ENCODE measurements at places on chromosomes 4 and X. TPM values are rescaled to one million over a fixed set of nuclear protein-coding genes. Genes with fewer than 3 reads are reported as not detected.

DNA sequence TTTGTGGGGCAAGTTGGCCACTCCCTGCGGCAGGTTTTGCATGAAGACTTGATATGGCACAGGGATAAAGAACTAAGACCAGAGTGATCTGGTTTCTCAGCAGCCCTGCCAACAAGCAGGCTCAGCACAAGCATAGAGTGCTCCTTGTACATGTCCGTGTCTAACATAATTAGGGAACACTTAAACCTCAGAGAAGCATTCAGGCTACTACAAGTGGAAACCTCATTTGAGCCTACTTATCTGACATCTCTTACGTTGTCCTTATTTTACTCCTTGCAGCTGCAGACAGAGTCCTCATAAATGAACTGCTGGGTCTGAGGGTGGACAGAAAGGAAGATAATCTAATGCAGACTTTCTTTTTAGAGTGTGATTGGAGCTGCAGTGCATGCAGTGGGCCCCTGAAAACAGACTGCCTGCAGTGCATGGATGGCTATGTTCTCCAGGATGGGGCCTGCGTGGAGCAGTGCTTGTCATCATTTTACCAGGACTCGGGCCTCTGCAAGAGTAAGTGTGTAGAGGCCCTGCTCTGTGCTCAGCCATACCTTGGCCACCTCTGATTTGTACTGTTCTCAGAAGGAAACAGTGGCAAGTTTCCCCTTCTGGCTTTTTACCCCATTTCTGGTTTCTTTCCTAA is 179.1 kb upstream of the ANXA3 start:
- no peak for DNase-seq

- no peak for DNase-seq
Measured at GRCh38 chrX:97763981-97764380, 880.3 kb downstream of the RPA4 start.

GRCh38 chr4:100547541-100548199 is 29.8 kb upstream of the EMCN start:
- DNase-seq = no peak

The DUX4 gene
- not detected for total RNA-seq

DNA sequence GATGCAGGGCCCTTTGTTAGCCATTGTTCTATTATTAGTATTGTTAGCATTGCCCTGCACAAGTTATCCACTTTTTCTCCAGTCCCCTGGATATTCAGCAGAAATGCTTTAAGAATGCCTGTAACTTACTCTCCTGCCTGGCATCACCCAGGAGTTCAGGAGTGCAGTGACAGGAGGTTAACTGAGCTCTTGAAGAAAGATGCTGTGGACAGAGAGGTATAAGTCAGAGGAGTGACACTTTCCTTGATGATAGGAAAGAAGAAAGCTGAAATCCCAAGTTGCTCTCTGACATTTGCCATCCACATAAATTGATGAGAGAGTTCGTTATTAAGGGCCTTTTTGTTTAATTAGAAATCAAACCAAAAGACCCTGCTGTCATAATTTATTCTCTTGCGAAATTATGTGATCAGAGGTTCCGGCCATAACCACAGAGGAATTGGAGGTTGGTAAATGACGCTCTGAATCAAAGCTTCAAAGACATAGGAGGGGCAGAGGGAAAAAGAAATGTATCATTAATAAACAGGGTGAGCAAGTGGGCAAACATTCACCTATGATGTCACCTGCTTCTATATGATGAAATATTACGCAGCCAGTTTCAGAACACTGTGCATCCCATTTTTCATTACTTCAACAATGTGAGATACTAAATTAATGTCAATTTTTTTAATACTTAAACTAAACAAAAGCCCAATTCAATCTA is 230.2 kb upstream of the JADE1 start:
- DNase-seq = no peak

DNA sequence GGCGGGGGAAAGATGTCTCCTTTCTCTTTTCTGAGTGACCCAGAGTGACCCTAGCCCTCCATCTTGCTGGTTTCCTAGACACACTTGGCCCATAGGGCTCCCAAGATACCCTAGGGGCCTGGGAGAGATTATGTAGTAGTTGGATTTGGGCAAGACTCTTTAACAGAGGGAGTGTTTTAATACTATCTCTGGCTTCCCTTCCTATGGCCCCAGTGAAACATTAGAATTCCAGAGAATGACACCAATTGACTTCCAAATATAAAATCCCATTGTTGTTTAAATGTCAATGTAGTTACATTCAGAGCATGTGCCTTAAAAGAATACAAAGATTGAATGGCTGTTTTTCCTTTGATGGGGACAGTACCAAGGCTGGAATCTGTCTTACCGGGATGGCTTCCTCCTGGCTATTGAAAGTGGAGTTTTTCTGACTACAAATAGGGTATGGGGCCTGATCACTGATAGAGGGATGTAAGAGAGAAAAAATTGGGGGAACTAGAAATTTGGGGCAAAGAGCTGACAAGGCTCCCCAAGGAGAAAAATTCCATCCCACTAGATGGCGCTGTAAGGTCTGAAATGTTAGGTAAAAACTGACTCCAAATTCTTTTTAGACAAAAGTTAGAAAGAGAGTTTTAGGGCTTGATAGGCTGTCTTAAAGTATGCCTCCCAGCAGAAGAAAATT is 10.7 kb downstream of the TENT5D start:
- no peak for DNase-seq

DNA sequence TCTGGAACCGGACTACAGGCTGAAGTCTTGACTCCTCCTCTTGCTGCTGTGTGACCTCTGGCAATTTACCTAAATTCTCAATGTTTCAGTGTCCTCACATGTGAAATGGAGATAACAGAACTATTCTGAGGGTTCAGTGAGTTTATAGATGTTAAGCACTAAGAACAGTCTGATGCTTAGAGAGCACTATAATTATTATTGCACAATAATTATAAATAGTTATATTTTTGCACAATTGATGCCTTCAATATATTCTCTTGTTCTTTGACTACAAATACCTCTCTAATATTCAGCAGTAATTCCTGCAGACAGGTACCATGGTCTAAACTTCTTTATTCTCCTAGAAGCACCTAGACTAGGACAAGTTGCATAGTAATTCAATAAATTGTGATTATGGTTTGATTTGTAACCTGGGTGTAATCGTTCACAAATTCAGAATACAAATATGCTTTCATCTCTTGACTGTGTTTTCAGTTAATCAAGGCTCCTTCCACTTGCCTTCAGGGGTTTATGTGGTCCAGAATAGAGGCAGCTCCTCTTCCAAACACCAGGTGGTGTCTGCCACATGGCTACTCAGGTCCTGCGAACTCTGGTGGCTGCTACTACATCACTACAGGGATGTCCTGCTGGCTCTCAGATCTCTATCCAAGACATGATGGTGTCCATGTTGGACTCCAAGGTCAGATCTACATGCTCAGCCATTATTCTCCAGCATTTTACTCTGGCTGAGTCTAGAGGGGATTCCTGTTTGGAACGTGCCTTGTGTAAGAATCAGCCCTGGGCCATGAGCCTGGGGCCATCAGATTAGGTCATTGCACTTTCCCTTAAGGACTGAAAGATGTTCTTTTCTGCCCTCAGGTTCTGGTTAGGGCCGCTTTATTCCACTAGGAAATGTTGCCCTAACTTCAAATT is 103.4 kb downstream of the QRFPR start:
- peak; percentile 10 for DNase-seq

DNA sequence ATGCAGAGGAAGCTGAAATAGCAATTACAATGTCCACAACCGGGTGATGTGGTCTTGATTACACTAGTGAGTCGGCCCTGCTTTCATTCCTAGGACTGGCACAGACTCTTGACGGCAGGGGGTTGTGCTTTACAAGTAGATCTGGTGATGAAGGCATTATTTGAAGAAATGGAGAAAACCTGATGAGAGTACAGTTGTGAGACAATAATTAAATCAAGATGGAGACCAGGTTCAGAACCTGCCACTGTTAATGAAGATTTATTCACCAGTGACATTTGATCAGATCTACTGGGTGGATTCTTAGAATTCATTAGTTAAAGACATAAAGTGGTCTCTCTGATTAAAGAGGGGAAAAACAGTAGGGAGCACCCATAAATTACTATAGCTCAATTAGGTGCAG is 747.2 kb downstream of the STPG2 start:
- DNase-seq = no peak

- DNase-seq = no peak
Measured at GRCh38 chr4:6229671-6230501, 29.5 kb upstream of the JAKMIP1 start.

GRCh38 chr4:121093261-121093660 is 20.9 kb upstream of the NDNF start:
- DNase-seq = no peak

- no peak for DNase-seq
Measured at GRCh38 chr4:37427193-37427592, 182.7 kb downstream of the NWD2 start.
